ENCODE measurements at places on chromosomes 2 and 18.

DNA sequence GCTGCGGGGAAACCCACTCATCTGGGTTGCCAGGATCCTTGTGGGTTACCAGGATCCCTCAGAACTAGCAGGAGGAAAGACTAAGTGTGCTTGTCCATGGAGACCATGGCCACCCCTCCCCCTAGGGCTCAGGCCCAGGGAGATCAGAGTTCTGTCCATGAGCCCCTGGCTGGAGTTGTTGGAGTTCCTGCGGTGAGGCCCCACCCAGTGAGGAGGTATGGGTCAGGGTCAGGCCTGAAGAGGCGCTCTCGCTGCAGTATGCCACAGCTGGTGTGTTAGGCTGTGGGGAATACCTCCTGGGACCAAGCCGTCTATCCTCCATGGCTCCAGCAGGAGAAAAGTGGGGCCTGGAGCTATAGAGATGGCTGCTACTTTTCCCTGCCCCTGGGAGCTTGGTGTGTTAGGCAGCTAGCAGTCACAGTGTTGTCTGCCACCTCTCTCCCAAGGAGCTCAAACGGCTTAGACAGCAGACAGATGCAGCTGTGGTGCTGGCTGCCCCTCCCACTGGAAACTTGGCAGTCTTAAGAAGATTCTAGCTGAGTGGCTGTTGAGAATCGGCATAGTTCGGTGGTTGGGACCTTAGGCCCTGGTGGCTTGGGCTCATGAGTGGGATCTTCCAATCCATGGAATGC, 240.3 kb upstream of the CELF4 start:
- DNase-seq = no peak

DNA sequence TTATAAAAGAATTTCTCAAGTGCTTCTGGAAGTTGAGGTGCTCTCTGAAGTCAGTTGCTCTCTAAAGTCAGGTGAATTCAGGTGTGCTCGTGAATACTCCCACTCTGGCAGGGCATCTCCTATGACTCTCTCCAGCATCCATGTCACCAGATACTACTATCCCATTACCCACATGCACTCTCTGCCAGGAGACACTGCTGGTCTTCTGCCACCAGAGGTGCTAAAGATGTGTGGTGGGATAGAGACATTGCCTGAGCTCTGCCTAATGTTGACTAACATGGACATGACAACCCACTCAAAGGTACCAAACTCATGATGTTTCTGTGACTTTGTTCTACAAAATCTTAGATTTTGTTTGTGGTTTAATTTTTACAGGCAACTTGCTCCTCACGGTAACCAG, 106.4 kb upstream of the HNRNPA3 start:
- DNase-seq = no peak

DNA sequence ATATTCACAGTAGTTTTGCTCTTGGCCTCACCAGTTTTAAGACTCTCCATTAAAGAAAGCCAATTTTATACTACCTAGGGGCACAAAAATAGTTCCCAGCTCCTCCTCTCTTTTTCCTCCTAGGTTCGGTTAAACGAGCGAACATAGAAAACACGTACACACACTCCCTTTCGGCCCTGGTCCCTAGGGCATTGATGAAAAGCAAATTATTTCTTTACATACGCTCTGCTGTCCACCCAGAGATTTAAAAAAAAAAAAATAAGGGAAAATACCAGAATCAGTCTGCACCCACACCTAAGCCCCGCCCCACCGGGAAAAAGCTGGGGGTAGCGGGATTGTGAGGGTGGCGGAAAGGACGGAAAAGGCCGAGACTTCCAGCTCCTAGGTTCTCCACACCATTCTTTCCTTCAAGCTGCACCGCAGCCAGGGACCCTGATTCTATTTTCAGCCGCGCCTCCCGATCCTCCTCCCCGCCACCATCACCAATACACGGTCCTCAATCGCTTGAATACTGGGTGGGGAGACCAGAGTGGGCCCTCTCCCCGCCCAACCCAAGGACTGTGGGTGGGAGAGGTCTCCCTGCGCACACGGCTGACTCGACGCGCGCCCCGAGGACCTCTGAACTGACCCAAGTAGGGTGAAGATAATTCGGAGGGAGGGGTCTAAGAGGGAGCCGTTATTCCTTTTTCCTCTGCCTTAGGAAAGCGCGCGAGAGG, 769 bp downstream of the ATF2 start:
- DNase-seq = no peak

DNA sequence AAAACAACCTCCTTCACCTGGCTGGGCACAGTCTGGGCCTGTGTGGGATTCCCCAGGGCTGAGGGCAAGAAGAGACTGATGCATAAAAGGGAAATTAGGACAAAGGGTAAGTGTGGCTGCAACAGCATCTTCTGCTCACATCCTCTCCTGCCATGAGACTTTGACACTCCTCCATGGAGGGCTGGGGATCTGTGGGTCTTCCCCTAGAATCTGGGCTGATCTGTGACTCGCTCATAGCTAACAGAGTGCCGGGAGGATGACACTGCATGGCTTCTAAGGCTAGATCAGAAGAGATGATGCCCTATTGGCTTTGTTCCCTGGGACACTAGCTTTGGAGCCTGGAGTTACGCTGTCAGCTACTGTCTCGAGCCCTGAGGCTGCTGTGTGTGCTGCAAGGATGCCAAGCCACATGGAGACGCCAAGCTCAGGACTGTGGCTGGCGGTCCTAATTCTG, 24.3 kb downstream of the MOCOS start:
- DNase-seq = no peak

DNA sequence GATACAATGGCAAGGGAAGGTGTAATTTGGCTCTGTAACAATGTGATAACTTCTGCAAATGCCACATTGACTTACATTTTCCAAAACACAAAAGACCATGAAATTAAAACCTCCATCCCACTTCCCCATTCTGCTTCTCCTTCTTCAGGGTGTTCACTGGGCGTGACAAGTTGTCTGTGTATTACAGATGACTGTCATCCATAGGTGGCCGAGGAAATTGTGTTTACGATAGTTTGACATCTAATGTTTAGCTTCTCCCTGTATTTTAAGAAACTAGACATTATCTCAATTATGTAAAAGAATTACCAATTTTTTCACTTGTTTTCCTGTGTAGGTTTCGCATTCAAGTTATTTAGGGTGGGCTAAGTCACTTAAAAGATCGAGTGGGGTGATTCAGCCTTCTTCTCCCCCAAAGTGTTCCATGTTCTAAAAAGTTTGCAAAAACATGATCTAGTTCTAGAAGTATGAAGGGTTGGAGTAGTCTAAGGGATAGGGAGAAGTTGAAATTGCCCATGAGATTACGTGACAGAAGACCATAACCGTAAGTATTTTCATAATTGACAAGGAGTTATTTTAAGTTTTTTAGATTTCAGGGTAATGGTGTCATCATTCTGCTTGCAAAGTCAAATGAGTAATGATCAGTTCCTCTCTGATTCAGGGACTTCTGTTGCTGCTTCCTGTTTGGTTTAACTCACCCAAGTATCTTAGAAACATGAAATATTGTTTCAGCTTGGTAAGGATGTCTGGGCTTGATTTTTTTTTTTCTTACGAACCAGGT, 25.2 kb upstream of the CYTIP start:
- peak; percentile 88 for DNase-seq

- no peak for DNase-seq
These were observed 660.7 kb downstream of the DSC3 start for GRCh38 chr18:30381826-30382225.

DNA sequence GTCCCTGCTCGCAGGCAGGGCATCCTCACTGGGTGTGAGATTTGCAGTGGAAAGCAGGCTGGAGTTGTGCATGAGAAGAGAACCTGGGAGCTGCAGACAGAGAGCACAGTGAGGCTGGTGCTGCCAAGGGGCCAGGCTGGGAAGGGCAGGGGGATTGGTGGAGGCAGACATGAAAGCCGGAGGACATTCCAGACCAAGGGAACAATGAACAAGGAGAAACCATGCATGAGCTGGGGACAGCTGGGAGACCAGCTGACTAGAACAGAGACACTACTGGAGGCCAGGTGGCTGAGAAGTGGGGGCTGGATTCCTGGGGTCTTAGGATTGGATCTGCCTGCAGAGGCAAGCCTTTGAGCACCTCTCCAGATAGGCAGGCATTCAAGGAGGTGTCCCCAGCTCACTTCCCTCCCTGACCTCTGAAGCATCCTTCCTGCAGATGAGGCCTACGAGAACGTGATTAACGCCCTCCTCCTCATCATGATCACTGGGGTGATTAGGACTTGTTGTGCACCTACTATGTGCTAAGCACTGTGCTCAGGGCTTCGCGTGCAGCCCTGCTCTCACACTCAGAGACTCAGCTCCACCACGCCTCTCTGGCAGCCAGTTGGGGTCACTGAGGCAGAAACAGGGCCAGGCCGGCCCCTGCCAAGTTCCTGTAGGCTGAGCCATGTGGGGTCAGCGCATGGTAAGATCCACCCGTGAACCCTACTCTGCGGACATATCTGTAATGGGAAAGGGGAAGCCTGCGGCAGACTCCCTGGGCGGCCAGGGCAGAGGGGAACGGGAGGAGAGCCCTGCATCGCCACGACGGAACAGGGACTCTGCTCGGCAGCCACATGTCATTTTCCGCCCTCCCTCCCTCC, 74.8 kb upstream of the SLC66A3 start:
- no peak for DNase-seq

DNA sequence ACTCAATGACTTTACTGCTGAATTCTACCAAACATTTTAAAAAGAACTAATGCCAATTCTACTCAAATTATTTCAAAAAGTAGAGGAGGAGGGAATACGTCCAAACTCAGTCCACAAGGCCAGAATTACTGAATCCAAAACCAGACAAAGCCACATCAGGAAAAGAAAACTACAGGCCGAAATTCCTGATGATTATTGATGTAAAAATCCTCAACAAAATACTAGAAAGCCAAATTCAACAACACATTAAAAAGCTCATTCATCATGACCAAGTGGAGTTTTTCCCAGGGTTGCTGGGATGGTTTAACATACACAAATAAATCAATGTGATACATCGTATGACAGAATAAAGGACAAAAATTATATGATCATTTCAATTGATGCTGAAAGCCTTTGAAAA, 103.9 kb upstream of the UBE2E3 start:
- DNase-seq = no peak

GRCh38 chr2:238081561-238081960, 18.6 kb upstream of the ESPNL start:
- no peak for DNase-seq

DNA sequence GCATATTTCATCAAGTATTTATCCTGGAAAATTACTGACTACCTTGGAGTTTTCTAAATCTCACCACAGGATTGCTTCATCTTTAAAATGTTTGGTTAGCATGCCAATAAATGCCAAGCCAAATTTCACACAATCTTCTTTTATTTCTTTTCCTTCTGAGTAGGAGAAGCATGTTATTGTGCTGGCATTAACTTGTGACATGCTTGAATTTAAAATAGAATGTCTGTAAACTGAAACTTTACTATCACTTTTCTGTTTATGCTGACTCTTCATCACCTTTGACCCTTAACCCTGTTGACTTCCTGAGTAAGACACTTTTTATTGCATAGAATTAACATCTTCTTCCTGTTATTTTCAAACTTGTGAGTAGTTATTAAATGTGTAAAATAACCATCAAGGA, 56.2 kb upstream of the LRRTM4 start:
- no peak for DNase-seq

GRCh38 chr2:109017017-109017416, 28.0 kb upstream of the EDAR start:
- DNase-seq = no peak

- DNase-seq = no peak
These were observed 87.3 kb upstream of the CCDC141 start for GRCh38 chr2:179137200-179137759.

- DNase-seq = no peak
These were observed 20.8 kb upstream of the MGAT4A start for GRCh38 chr2:98751748-98752147.

DNA sequence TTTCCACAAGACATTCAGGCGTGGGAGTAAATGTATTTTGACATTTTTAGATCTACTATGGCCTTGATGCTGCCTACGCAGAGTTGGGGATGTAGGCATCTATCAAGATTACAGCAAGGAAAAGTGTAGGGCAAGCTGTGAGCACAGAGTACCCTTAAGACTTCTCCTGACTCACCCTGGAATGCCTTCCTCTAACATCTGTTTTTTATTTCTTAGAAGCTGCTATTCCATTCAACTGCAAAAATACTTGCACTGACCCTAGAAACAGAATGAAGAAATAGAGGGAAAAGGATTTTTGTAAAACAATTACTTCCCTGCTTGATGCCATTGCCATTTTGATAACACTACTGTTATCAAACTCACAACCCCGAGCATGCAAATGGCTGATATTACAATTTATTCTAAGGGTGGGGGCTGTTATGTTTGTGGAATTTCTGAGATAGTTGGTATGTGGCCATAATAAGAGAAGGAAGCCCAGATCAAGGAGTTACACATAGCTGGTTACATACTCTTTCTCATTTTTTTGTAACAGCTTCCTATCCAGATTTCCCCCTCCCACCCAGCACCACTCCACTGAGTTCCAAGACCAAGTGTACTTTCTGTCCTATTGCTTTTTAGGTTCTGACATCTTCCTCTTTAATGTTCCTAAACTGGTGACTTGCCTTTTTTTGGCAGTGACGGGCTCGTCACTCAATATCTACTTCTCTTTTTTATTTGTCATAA, 6.0 kb upstream of the ROCK1 start:
- DNase-seq = no peak

DNA sequence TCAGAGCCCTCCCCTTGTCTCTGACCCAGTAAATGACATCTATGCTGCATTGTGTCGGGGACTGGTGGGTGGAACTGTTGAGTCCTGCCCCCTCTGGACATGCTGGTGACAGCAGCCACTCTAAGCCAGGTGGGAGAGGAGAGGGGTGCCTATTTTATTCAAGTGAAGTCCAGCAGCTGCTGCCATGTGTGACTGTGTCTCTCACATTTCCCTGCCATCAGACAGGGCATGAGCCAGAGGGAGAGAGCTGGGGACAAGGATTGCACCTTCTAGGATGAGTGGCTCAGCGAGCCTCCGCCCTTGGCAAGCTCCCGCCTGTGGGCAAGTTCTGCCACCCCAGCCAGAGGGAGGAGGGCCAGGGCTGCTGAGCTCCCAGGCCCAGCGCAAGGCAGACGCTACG, 13.7 kb downstream of the NGEF start:
- DNase-seq = no peak

- no peak for DNase-seq
These were observed 456.2 kb downstream of the SPAG16 start for GRCh38 chr2:213740453-213740852.

Data from activated CD4-positive, alpha-beta T cell treated with anti-CD3 and anti-CD28 coated beads, Interleukin-2, Interleukin-4, amounts not matched to agents 100 ng/mL and 50 ng/mL, durations not matched to agents 16 hours and 8 hours (primary cell).